ENCODE measurements at places on chromosomes 1 and 21.

GRCh38 chr21:38379147-38379546, 119.1 kb downstream of the ERG start:
- no peak for DNase-seq

GRCh38 chr1:1929102-1929638, 10.1 kb upstream of the TMEM52 start:
- DNase-seq = no peak

DNA sequence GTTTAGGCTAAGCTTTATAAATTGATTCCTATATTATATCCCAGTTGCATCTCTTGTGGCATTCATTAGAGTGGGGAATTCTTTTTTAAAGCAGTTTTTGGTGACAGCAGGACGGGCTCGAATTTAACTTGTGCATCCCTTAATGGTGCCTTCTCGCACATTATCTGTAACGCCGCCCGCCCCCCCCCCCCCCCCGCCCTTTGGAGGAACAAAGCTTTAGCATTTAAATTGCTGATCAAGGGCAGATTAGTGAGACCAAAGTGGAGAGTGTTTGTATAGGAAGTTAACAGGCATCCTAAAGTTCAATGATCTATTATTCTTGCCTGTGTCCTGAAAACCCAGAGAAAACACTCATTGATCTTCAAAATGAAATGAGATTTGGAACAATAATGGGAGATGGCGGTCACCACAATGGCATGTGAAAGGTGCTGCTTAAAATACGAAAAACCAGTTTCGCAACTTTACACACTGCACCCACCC, 2.2 kb downstream of the LMO4 start:
- DNase-seq = no peak

GRCh38 chr1:59092126-59092525, 204.8 kb upstream of the FGGY start:
- no peak for DNase-seq

GRCh38 chr1:89670163-89670562, 37.2 kb downstream of the LRRC8C start:
- no peak for DNase-seq

DNA sequence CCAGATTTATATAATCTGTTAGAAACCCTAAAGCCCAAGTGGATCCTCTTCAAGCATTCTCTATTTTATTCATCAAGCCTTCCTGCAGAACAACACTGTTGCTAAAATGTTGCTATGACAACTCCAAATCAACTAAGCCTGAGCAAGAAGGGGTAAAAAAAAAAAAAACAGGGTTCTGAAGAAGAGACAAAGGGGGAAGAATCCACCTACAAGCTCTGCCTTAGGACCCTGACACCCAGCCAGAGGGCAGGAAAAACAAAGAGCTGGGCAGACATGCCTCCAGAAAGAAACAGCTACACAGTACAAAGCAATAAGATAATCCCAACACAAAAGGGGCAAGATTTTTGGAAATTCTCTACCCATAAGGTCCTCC, 1.3 kb downstream of the USF1 start:
- no peak for DNase-seq

DNA sequence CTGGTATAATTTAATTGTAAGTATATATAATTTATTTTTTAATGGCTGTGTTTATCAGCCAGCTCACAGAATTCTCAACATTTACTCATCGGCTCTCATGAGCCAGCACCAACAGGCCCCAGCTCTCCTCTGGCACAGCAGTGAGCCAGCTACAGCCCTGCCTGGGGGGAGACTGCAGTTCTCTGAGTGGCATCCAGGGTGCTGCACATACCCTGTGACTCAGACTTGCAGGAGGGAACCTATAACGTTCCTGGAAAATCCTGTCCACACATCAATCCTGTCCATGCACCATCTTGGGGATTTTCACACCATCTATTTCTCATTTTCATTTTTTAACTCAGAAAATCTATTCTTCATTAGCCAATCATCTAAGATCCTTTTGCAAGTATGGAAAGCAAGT, 36.5 kb downstream of the FHAD1 start:
- no peak for DNase-seq

DNA sequence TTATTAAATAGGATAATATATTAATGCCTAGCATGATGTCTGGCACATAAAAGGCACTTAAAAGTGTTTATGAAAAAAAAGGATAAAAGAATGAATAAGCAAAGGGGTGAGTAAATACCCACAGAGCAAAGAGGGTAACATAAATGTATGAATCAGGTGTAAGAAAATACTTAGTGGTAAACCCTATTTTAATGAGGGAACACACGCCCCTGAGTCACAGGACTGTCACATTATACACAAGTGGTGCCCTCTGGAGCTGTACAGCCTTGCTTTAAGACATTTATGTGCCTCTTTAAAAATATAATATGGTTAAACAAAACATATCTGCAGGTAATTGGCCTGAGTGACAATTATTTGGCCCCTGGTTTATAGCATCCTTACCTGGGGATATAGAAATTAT, 78.1 kb upstream of the PTBP2 start:
- DNase-seq = no peak

- peak; percentile 34 for DNase-seq
Measured at GRCh38 chr1:79006564-79006963, at the start of gene ADGRL4. Gene ADGRL4 (minus strand): TSS chr1:79006730. CDS start chr1:79006654, 76 bp downstream.

DNA sequence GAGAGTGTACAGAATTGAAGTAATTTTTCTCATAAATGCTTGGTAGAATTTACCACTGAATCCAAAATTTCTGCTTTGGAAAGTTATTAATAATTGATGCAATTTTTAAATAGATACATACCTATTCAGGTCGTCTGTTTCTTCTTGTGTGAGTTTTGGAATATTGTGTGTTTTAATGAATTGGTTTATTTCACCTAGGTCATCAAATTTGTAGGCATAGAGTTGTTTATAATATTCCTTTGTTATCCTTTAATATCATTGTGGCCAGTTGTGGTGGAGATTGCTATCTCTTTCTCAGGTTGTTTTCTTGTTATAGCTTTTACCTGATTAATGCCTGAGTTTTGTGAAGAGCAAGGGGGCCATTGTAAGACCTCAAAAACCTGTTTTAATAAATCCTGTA, 93.5 kb downstream of the SYT14 start:
- no peak for DNase-seq

DNA sequence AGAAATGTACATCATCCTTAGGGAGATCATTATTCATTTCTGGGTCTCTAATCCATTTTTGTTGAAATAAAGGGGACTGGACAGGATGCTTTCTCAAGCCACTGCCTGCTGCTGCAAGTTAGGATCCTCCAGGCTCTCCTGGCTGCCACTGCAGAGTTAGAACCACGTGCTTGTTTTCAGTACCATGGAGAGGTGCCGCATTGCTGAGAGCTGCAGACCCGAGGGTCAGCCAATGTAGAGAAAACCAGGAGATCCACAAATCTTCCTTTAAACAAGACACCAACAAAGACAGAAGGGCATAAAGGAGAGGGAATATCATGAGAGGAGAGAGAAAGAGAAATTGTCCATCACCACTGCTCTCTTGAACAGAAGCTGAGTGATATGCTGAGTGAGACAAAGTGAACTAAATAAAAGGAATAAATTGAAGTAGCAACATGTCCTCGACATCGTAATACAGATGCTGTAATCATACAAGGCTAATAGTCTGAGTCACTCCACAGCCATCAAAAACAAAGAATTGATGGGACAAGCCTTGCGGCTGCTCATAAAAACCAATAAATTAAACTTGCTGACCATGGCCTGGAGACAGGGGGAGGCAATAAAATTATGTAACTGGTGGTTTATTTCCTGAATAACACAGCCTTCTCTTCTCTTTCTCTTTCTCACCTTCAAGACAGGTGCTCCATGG, 255.7 kb downstream of the OMA1 start:
- peak; percentile 21 for DNase-seq

DNA sequence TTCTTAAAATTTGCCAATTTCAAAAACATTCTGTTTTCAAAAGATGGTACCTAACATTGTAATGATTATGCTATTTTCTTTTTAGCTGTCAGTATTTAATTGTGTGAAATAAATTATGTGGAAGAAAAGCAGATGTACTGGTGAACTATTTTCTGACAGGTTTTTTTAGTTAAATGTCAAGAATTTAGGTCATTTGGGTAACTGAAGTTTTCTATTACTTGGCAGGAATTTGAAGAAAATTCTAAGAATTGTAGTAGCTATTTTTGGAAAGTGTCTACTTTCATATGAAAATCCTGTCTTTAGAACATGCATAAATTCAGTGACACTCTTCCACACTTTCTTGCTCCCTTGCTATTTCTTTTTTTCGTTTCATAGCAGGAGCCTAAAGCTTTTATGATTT, 28.5 kb upstream of the PTPRC start:
- no peak for DNase-seq

DNA sequence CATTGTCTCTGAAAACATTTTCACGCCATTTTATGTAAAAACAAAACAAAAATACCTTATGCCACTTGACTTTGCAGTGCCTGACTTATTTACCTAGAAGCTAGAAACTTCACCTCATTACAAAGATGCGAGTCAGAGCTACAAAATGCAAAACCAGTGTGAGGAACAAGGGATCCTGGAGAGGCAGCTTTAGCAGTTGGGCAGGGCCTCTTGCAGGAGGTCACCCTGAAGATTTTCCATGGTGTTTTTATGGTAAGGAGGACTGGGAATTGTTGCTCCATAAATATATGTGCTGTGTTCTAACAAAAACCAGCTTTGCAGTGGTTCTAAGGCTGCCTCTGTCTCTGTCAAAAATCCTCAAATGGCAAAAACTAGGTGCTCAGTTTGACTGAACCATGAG, 36.4 kb upstream of the TARBP1 start:
- DNase-seq = no peak

All from right kidney (tissue), 9 donors.